Stimulated activated CD8-positive, alpha-beta memory T cell treated with anti-CD3 and anti-CD28 coated beads, Interleukin-4, amount 100 ng/mL, for 48 hours (primary cell): ENCODE measurements at places on chromosomes 13 and 19.
A peak's percentile ranks its signal among the peaks of the same experiment; 100 is the strongest.

DNA sequence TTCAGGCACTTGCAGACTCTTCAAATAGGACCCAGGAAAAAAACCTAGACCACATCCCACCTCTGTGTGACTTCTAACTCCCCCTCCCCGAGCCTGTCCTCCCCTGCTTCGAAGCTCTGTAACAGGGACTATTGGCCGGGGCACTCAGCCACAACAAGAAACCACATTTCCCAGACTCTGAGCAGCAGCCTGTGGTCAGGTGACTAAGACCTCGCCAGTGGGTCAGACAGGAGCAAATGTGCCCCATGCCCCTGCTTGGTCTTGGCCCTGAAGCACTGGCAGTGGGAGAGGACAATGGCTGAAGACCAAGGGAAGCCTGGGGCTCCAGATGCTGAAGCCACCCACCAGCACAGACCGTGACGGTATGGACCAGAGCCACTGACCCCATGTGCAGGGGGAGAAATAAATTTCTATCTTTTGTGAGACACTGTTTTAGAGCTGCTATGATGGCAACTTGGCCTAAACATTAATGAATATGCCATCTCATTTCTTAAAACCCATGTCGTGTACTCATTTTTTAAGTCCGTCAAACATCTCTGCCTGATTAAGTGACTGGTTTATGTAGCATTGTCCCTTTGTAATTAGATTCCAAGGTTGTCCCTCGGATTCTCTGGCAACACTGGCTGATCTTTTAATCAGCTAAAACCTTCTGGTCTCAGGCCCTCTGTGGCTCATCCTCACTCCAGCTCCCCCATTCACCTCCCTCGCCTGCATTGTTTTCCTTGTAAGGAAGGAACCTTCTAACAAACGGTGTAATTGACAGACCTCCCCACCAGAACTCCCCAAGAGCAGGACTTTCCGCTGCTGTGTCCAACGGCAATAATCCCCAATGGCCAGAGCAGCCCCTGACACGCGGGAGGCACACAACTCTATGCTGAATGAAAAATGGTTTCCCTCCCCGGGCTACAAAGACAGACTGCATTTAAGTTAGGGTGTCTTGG lies 98.4 kb downstream of the STK24 start:
- peak; percentile 66 for DNase-seq

GRCh38 chr13:28582892-28583240 lies 76.1 kb upstream of the POMP start:
- DNase-seq = no peak

- DNase-seq = no peak
These were observed 370.3 kb downstream of the GPC5 start for GRCh38 chr13:91768746-91769145.

GRCh38 chr13:74570046-74570445 lies 435.8 kb upstream of the KLF12 start:
- no peak for DNase-seq

DNA sequence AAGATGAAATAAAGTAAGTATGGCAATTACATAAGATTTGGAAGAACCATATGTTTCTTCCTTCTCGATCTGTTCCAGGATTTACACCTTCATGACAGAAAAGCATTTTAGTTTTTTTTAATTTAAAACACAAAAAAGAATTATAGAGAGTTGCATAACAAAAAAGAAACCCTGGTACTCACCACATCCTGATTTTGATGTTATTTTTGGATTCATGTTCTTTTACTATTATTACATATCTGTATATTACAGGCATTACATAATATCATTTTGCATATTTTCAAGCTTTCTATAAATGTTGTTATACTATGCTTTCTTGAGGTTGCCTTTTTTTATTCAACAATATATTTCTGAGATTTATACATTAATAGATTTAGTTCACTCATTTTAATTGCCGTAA lies 6.7 kb upstream of the KATNAL1 start:
- no peak for DNase-seq

GRCh38 chr19:6095760-6096159 lies 14.5 kb downstream of the RFX2 start:
- no peak for DNase-seq

- DNase-seq = no peak
These were observed 15.3 kb downstream of the GADD45B start for GRCh38 chr19:2491130-2491801.

- no peak for DNase-seq
These were observed 927 bp upstream of the SDHAF1 start for GRCh38 chr19:35993923-35994598.
